Ascending aorta (tissue), 2 donors: ENCODE measurements at places on chromosomes 5 and 9. TPM values are rescaled to one million over a fixed set of nuclear protein-coding genes. Genes with fewer than 3 reads are reported as not detected.

The PRR16 gene
- total RNA-seq = 28.7 TPM

The PCDHB13 gene
- 6.7 TPM for total RNA-seq

- DNase-seq = no peak
These were observed 20.9 kb downstream of the GIN1 start for GRCh38 chr5:103098993-103099392.

The DNAJB5 gene
- 40.8 TPM for total RNA-seq

The BTNL8 gene
- not detected for total RNA-seq

The SOWAHA gene
- not detected for total RNA-seq

DNA sequence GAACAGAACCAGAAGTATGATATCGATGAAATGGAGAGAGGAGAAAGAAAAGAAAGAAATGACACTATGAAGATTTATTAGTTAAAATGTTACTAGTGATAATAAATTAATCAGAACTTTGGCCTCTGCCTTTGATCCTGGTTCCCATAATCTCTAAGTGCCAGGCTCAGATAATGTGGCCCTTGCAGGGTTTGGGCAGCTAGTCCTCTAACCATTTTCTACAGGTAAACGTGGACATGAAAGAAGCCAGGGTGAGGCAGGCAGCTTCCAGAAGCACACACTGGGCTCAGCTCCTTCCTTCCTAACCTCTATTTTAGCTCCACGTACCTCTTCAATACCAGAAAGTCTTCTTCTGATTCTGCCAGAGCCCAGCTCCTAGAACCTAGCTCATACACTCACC is 30.6 kb downstream of the SYK start:
- no peak for DNase-seq

GRCh38 chr5:167688341-167689130 is 602.9 kb upstream of the WWC1 start:
- no peak for DNase-seq

DNA sequence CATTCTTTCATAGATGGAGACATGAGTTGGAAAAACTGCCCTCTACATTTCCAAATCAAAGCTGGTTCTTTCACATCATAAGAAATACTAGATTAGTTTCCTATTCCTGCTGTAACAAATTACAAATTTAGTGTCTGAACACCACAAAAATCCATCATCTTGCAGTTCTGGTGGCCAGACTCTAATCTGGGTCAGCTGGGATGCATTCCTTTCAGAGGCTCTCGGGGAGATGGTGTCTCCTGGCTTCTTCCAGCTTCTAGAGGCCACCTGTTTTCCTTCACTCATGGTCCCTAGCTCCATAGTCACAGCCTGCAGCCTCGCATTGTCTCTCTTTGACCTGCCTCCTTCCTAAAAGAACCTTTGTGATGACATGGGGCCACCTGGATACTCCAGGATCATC is 65.2 kb downstream of the RETREG1 start:
- no peak for DNase-seq

GRCh38 chr5:80668016-80668969 is 13.5 kb upstream of the DHFR start:
- no peak for DNase-seq

GRCh38 chr5:91599863-91600262 is 216.7 kb upstream of the ARRDC3 start:
- no peak for DNase-seq

GRCh38 chr5:32709750-32710549 is 1.2 kb upstream of the NPR3 start:
- DNase-seq = no peak

The ANKRD18B gene
- not detected for total RNA-seq

DNA sequence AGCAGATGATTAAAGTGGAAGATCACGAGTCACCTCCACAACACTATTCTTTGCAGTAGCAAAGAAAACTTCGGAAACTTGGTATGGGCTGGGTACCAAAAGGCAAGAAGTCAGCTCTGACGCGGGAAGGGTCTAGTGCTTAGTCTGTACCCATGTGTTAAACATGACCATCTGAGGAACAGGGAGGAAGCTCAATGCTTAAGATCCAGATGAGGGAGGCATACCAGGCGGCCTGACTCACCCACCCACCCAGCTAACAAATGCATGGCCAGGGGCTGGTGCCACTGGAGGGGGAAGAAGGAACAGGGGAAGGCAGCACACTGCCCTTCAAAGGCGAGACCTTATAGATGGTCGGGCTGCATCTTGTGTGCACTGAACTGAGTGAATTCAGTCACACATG is 41.8 kb downstream of the CAMSAP1 start:
- DNase-seq = no peak

- no peak for DNase-seq
These were observed 60.8 kb upstream of the IRX4 start for GRCh38 chr5:1943481-1943880.

- DNase-seq = no peak
These were observed 49.6 kb upstream of the CCNG1 start for GRCh38 chr5:163387589-163388343.

DNA sequence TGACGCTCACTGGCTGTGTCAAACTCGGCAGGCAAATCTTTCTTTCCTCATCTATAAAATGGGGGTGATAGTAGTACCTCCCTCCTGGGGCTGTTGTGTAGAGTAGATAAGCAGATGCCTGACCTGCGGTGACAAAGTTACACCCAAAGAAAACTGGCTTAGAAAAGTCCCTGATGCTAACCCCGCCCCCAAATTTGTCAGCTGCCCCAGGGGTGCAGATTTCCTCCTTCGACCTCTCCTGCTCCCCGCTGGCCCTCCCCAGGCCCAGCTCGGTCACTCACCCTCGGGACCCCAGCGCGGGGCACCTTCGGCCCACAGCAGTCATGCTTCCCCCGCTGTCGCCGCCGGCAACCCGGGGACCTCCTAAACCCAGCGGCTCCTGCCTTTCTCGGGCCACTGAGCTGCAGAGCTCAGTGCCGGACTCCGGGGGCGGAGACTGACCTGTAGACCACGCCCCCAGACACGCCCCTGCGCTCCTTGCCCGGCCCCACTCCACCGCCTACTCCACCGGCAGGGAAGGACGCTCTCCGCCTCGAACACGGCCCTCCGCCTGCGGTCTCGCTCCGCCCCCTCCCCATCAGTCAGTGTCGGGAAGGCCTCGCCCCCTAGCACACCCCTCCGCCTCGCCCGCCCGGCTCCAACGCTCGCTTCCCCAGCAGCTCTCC is 7.4 kb downstream of the SH2D3C start:
- DNase-seq = peak; percentile 99

DNA sequence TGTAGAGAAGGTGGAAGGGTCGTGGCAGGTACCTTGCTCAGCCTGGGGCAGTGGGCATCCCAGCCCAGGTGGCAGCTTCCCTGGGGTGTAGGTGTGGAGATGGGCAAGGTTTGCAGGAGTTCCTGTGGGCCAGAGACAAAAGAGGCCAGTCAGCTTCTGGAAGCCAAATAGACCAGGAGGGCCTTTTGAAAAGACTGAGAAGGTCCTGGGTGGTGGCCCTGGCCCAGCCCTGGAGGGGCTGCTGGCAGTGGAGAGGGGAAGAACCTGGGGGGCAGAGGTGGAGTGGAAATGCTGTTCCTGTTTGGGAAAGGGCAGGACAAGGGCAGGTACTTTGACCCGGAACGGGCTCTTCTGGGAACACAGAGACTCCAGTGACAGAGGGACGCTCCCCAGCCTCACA is 7.0 kb upstream of the IL3 start:
- DNase-seq = no peak

The CER1 gene
- not detected for total RNA-seq

The PDLIM4 gene
- 49.1 TPM for total RNA-seq

GRCh38 chr9:17082343-17083064 is 52.3 kb upstream of the CNTLN start:
- no peak for DNase-seq

DNA sequence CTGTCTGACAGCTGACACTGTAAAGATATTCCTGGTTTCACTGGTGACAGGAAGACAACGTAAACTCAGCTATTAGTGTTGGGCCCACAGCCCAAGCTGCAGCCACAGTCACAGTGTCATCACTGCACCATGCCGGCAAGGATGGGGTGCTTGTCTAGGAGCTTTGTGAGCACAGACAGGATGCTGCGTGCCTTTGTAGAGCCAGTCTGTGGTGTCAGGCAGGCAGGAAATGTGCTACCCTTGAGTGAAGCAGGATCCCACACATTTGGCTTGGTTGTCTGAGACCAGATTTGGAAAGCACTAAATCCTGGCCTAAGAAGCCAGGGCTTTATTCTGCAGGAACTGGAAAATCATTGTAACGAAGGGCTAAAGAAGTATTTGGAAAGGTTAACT is 121.6 kb upstream of the ADAMTS16 start:
- DNase-seq = no peak

DNA sequence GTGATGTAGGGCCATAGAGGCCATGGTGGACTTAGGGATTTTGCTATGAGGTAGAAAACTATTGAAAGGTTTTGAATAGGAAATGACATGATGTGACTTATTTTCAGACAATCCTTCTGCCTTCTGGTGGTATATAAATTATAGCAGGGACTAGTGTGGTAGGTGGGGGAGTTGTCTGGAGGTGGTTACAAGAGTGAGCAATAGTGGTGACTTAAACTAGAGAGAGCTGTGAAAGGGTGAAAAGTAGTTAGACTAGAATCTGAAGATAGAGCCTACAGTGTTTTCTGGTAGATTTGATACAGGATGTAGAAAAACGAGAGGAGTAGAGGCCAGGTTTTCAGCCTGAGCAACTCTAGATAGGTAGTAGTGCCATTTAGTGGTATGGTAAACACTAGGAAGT is 32.3 kb downstream of the NAA35 start:
- DNase-seq = no peak

DNA sequence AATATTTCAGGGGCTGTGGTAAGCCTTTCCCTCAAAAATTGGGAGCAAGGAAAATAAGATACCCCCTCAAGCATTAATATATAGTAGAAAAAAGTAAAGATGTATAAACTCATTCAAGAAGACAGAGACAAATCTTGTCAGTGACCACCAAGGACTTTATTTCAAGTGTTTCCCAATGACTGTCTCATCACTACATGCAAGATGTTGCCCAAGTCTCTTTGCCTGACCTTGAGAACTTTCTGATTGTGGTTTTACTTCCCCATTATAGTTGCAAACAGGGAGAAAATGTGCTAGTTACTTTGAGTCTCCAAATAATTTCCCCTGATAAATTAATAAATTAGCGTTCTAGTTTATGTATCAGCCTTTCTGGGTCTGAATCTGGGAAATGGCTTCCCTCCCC is 4.0 kb upstream of the SLC46A2 start:
- no peak for DNase-seq

The RARS1 gene
- 24.5 TPM for total RNA-seq

The SPINK4 gene
- not detected for total RNA-seq

GRCh38 chr5:147240266-147240985 is 5.6 kb downstream of the STK32A start:
- DNase-seq = no peak

The ADAMTS13 gene
- 3.5 TPM for total RNA-seq

DNA sequence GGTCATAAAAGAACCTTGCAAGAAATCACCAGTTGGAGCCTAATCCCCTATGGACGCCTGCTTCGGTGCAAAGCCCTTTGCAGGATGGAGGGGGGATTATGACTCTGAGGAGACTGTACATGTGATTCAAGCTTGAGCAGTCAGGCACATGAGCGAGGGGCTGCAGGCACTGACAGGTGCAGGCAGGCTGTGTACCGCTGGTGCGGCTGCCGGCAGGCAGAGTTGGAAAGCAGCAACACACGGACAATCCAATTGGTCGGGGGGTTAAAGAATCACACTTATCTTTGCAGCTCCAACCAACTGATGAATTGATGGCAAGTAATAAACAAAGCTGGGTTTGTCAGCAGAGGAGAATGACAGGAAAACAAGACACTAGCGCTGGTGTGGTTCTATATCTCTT is 5.7 kb downstream of the WHRN start:
- no peak for DNase-seq

The DIPK1B gene
- 86.2 TPM for total RNA-seq

The LCP2 gene
- 9.3 TPM for total RNA-seq

DNA sequence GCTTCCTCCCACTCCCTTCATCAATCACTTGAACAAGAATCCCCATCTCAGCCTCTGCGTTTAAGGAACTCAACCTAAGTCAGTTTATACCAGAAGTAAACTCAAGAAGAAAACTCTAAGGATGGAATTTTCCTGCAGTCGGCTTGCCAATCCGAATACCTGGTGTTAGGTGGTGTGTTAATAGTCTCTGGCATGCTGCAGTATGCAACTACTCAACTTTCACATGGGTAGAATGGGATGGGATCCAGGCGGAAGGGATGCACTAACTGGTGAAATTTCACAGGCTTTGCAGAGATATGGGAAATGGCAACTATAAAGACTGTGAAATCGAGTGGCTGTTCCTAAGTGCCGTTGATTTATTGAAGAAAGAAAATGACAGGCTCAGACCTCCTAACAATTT is 560.6 kb downstream of the TLE1 start:
- DNase-seq = no peak

DNA sequence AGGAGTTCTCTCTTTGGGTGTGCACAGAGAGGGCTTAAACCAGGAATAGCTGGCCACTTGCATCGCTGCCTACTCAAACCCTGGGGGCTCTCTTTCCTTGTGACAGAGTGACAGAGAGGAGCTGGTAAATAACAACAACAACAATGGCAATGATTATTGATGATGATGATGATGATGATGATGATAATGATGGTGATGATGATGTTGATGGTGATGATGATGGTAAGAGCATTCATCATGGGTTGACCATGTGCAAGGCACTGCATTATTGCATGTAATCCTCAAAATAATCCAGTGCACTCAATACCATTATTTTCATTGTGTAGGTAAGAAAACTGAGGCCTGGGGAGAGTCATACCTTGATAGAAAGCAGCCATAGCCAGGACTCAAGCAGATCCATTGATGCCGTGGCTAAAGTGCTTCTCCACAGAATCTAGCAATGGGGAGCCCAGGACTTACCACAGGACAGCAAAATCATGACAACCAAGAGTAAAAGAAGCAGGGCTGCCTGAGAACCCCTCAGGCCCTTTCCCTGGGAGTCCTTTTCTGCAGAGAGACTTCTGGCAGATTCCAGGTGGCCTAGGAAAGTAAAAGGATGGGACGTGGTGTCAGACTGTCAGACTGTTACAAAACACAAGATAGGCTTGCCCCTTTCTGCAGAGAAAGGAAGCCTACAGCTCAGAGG is 4.8 kb downstream of the FOXI1 start:
- DNase-seq = peak; percentile 37

The SMIM33 gene
- total RNA-seq = not detected

The SPOCK1 gene
- 81.2 TPM for total RNA-seq
